ENCODE measurements at places on chromosomes 12 and 14. TPM values are rescaled to one million over a fixed set of nuclear protein-coding genes. Genes with fewer than 3 reads are reported as not detected.

The HOXC6 gene
- total RNA-seq: not detected

The CHST11 gene
- 33.3 TPM for total RNA-seq

The FRMD6 gene
- 8.0 TPM for total RNA-seq

The PAPLN gene
- 0.21 TPM for total RNA-seq

The TC2N gene
- 48.8 TPM for total RNA-seq

The TRAFD1 gene
- 54.1 TPM for total RNA-seq

The SUDS3 gene
- 19.1 TPM for total RNA-seq

The NOS1 gene
- total RNA-seq: not detected

The VRTN gene
- total RNA-seq: not detected

DNA sequence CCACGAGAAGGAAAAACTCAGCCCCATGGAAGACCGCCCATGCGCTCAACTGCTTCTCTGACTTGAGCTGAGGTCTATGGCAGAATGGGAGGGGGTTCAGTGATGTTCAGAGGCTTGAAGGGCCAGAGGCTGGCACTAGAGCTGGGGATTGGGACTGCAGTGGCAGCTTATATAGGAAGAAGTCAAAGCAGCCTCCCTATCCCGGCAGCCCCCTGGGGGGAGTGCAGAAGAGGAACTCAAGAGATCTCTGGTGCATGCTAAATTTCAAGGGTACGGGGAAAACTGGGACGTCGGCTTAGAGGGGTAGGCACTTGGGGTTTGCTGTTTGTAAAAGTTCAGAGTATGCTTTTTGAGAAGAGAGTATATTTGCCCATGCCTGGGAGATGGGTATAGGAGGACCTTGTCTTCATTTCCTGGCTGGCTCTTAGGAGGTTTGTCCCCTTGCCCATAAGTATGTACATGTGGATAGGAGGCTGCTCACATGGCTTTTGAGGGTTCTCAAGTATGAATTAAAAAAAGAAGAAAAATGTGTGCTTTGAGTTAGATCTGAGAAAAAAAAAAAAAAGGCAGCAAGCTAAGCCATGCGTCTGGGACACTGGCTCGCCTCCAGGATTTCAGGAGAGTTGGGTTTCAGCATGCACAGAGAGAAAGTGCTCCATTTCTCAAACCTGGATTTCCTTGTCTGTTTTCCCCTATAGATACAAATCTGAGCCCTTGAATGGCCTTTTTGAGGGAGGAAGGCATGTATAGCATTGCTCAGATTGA, 3.2 kb upstream of the MEG3 start:
- no peak overlapping the region for H3K4me3 ChIP-seq
- peaks cover 2% of the 10 kb centered on the region for H3K36me3 ChIP-seq
- DNase-seq: no peak

DNA sequence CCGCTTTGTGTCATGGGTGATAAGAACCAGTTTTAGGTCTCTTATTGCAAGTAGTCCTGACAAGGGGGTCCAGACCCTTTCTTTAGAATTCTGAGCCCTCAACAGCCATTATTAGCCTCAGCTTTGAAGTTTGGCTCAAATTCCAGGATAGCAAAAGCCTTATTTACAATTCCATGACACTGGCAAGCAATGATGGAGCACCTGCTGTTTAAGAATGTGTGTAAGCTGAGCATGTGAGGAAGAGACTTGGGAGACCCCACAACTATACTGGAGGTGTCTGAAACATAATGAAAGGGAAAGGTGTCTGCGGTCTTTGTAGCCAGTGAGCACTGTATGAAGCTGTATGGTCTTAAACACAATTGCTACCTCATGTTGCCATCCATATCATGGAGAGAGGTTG, 119.8 kb downstream of the TBX5 start:
- no peaks in the 10 kb centered on the region for H3K36me3 ChIP-seq
- no peak for DNase-seq
- peaks cover 10% of the 10 kb centered on the region for H3K27me3 ChIP-seq
- H3K4me1 ChIP-seq: no peaks in the 10 kb centered on the region

- H3K27ac ChIP-seq: no peak overlapping the region
- no peak for DNase-seq
- peaks cover 12% of the 10 kb centered on the region for H3K36me3 ChIP-seq
- H3K27me3 ChIP-seq: no peaks in the 10 kb centered on the region
- no peaks in the 10 kb centered on the region for H3K4me1 ChIP-seq
These were observed 99.8 kb downstream of the METTL25 start for GRCh38 chr12:82458101-82458500.

DNA sequence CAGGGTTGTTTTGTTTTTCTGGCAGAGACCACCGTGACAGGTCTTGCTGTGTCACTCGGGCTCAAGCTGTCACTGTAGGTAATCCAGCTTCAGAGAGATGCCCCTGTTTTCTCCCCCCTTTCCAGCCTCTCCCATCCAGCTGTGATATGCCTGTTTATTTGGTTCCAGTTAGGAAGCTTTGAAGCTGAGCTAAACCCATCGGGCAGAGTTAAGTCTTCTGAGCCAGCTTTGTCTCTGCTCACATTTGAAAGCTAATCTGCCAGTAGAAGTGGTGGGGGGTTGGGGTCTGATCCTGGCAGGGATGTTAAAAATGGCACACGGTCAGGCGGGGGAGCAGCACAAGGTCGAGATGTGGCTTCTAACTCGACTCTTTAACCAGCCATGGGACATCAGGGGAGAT, 130.0 kb downstream of the TSPAN9 start:
- H3K36me3 ChIP-seq: no peaks in the 10 kb centered on the region
- no peak overlapping the region for H3K27ac ChIP-seq
- no peak overlapping the region for H3K4me3 ChIP-seq
- H3K4me1 ChIP-seq: no peaks in the 10 kb centered on the region
- no peak for DNase-seq

DNA sequence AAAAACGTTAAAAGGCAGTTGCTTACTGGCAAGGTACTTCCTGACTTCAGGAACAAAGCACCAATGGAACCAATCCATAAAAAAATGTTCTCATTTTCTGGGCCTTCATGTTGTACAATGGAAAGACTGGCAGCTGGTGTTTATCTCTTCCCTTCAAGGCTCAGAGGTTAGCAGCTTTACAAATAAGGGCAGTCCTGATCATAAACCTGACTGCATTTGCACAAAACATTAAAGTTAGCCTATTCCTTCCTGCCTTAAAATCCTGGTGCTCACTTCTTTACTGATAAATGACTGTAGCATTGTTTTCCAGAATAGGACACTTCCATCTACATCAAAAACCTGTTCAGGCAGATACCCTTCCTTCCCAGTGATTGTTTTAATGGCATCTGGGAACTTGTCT, 19.2 kb downstream of the IL26 start:
- no peak overlapping the region for H3K4me3 ChIP-seq
- H3K27ac ChIP-seq: no peak overlapping the region
- no peaks in the 10 kb centered on the region for H3K27me3 ChIP-seq
- H3K36me3 ChIP-seq: no peaks in the 10 kb centered on the region
- no peak for DNase-seq
- peaks cover 15% of the 10 kb centered on the region for H3K4me1 ChIP-seq

- no peak for DNase-seq
- H3K4me1 ChIP-seq: no peaks in the 10 kb centered on the region
- H3K4me3 ChIP-seq: no peak overlapping the region
- no peaks in the 10 kb centered on the region for H3K36me3 ChIP-seq
- H3K27me3 ChIP-seq: no peaks in the 10 kb centered on the region
These were observed 21.1 kb upstream of the PGF start for GRCh38 chr14:74976264-74977113.

The MAP3K9 gene
- 5.2 TPM for total RNA-seq

The PLEKHA5 gene
- 5.7 TPM for total RNA-seq

DNA sequence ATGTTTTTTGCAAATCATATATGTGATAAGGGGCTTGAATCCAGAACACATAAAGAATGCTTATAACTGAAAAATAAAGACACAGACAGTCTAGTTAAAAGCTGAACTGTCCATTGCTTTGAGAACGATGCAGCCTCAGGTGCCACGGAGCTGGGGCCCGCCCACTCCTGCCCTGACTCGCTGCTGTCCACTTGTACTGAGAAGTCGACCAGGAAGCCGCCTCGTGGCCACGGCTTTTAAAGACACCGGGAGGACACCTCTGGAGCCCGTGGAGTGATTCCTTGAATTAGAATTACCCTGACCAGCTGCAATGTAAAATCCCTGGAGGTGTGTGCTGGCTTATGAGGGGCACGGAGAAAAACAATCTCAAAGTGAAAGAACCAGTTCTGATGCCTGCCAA, 23.9 kb upstream of the TEX22 start:
- H3K4me1 ChIP-seq: peaks cover 13% of the 10 kb centered on the region
- H3K36me3 ChIP-seq: peaks cover 4% of the 10 kb centered on the region
- no peak overlapping the region for H3K4me3 ChIP-seq
- H3K27ac ChIP-seq: no peak overlapping the region
- H3K27me3 ChIP-seq: no peaks in the 10 kb centered on the region
- no peak for DNase-seq

DNA sequence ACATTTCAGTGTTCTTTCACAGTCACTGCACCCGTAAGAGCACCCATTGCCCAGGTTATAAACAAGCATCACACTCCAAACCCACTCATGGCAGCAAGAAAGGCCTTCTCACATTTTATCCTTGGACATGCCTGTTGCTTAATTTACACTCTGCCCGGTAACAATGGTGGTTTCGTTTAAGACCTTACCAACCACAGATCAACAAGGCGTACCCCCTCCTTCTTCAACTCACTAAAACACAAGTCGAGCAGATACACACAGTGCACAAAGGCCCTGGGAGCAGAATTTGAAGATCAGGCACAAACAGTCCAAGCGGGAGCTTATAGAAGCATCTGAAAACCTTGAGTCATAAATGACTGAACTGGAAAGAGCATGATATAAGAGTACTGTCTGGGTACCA, 98.1 kb downstream of the GALC start:
- H3K4me3 ChIP-seq: no peak overlapping the region
- no peak overlapping the region for H3K27ac ChIP-seq
- no peak for DNase-seq
- no peaks in the 10 kb centered on the region for H3K36me3 ChIP-seq

- no peak overlapping the region for H3K27ac ChIP-seq
- H3K36me3 ChIP-seq: no peaks in the 10 kb centered on the region
- DNase-seq: no peak
- H3K4me3 ChIP-seq: no peak overlapping the region
- H3K4me1 ChIP-seq: no peaks in the 10 kb centered on the region
These were observed 63.1 kb downstream of the B4GALNT3 start for GRCh38 chr12:522692-523378.

DNA sequence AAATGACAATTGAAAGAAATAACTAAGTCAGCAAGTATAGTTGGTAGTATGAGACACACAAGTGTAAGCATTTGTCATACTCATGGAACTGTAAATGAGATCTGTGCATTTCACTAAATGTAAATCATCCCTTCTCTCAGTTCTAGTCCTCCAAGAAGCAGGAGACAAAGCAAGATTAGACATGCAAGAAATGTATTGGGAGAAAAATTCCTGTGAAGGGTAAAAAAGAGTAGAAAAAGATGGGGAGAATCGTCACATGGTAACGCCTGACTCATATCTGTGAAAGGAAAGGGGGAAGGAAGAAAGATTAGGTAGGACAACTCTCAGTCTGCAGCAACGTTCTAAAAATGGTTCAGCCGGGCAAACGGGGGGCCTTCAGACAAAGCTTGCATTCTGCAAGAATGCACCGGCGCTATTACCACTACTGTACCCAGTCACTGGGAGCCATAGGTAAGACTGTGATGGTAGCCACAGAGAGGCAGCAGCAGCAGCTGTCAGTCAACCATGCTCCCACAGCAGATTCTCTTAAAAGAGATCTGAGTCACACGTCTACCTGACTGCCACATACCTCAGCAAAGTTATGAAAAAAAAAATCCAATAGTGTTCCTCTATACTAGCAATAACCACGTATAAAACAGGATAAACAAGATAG, 18.0 kb upstream of the RFX4 start:
- no peak overlapping the region for H3K27ac ChIP-seq
- no peaks in the 10 kb centered on the region for H3K4me1 ChIP-seq
- no peak for DNase-seq
- H3K4me3 ChIP-seq: no peak overlapping the region
- peaks cover 27% of the 10 kb centered on the region for H3K27me3 ChIP-seq

- no peak overlapping the region for H3K27ac ChIP-seq
- H3K4me1 ChIP-seq: no peaks in the 10 kb centered on the region
- H3K4me3 ChIP-seq: no peak overlapping the region
- no peaks in the 10 kb centered on the region for H3K27me3 ChIP-seq
These were observed 71.9 kb downstream of the PHETA1 start for GRCh38 chr12:111296906-111297463.

DNA sequence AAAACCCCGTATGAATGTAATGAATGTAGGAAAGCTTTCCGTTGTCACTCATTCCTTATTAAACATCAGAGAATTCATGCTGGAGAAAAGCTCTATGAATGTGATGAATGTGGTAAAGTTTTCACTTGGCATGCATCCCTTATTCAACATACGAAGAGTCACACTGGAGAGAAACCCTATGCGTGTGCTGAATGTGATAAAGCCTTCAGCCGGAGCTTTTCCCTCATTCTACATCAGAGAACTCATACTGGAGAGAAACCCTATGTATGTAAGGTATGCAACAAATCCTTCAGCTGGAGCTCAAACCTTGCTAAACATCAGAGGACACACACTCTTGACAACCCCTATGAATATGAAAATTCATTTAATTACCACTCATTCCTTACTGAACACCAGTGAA, 23.8 kb downstream of the ZNF891 start:
- peaks cover 2% of the 10 kb centered on the region for H3K4me1 ChIP-seq
- H3K27me3 ChIP-seq: no peaks in the 10 kb centered on the region
- no peak overlapping the region for H3K27ac ChIP-seq
- peaks cover 94% of the 10 kb centered on the region for H3K36me3 ChIP-seq

- H3K4me3 ChIP-seq: no peak overlapping the region
- no peak for DNase-seq
- H3K27ac ChIP-seq: no peak overlapping the region
- H3K27me3 ChIP-seq: peaks cover 10% of the 10 kb centered on the region
- no peaks in the 10 kb centered on the region for H3K36me3 ChIP-seq
These were observed 14.6 kb upstream of the EIF5 start for GRCh38 chr14:103319422-103319821.

The ARF6 gene
- total RNA-seq: 181 TPM

The C12orf56 gene
- not detected for total RNA-seq

DNA sequence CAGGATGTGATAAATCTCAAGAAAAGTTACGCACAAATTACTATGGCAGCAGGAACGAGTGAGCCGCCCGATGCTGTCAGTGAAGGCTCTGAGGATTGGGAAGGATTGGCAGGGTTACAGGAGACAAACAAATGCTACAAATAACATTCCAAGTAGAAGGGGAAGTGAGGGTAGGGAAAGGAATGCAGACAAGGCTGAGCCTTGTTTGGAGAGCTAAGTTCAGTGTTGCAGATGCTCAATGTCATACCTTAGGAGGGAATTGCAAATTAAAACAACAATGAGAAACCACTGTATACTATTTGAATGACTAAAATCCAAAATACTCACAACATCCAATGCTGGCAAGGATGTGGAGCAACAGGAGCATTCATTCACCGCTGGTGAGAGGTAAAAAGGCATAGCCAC, 1.3 kb downstream of the CLEC9A start:
- H3K27me3 ChIP-seq: no peaks in the 10 kb centered on the region
- no peaks in the 10 kb centered on the region for H3K4me1 ChIP-seq
- H3K27ac ChIP-seq: no peak overlapping the region
- H3K36me3 ChIP-seq: no peaks in the 10 kb centered on the region
- H3K4me3 ChIP-seq: no peak overlapping the region
- no peak for DNase-seq

Measured in activated CD4-positive, alpha-beta T cell treated with anti-CD3 and anti-CD28 coated beads for 36 hours (primary cell).